Motor neuron (in vitro differentiated cells): ENCODE measurements at places on chromosomes 12 and 14.

GRCh38 chr14:74475678-74476077 lies 17.4 kb downstream of the NPC2 start:
- no peak for ATAC-seq

GRCh38 chr12:72432037-72432604 lies 160.0 kb downstream of the TRHDE start:
- ATAC-seq, result no peak

GRCh38 chr14:99271221-99271941 lies 616 bp downstream of the BCL11B start:
- ATAC-seq, result no peak

DNA sequence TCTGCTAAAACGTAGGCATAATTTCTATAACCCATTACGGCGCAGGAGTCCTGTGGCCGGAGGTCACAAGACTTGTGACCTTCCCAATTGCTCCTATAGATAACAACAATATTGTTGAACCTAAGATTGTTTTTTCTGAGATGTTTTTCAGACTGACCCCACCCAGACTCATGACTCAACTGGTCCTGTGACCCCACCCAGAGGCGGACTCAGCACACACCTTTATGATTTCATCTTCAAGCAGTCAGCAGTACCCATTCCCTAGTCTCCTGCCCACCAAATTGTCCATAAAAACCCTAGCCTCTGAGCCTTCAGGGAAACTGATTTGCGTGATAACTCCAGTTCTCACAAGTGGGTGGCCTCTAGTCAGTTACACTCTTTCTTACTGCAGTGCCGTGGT lies 5.9 kb upstream of the PPP4R3A start:
- ATAC-seq, result no peak

GRCh38 chr14:99745307-99745951 lies 47.8 kb upstream of the EML1 start:
- ATAC-seq, result no peak

DNA sequence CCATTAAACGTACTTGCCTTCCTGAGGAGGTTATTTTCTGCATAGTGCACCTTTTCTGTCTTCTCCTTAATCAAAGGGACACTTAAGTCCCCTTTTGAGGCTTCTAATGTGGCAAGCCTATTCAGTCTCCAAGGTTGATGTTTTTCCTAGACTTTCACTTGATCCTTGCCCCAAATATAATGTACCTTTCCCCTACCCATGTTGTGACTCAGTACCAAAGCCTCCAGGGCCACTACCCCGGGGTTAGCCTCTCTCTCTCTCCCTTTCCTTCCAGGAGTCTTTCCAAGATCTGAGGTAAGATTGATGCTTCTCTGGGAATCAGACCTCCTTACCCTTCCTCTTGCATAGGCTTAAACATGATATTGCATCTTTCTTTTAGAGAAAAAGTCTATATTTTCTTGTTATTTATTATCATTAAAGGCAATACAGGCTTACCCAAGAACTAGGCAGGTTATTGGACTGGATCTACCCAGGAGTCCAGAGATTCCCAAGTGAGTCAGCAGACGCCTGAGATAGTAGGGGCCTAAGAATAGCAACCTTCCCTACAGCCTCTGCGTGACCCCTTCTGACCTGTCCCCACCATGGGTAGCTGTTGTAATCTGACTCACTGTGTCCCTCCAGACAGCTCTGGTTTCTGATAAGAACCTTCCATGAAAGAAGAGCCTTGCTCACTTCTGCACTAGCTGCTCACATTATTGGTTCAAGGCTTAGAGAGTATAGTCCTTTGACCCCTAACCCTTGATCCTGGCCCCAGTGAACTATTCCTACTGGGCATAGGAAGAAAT lies 172.9 kb downstream of the ZFP36L1 start:
- no peak for ATAC-seq

GRCh38 chr12:46679754-46680153 lies 146.0 kb downstream of the SLC38A4 start:
- ATAC-seq, result no peak

GRCh38 chr14:89674936-89675335 lies 257.9 kb upstream of the FOXN3 start:
- no peak for ATAC-seq

- no peak for ATAC-seq
Observed at GRCh38 chr12:106144847-106145246, 6.1 kb upstream of the NUAK1 start.

- ATAC-seq, result no peak
Observed at GRCh38 chr12:19970821-19971220, 397.5 kb upstream of the PDE3A start.

DNA sequence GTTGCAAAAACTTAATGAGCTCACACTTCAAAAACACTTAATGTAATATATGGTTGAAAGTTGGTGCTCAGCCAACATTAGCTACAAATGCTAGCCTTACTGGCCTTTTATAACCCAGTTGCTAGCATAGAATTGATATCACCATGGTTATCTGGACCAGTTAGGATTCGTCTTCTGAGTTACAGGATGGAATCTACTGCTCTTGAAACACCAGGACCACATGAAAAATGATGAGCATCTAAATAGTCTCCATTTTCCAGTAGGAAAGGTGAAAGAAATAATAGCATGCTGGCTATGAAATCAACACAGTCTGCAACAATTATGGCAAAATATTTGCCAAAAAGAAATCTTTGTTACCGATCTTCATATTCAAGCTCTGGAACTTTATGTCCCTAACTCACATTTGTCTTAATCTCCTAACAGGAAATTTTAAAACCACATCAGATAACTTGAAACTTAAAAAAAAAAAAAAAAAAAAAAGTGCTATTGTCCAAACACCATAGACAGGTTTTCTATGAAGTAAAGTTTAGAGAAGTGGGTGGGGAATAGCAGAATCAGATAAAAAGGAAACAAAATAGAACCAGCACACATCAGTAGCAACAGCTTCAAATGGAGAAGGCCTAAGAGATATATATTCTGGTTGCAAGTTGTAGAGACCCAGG lies 12.6 kb upstream of the CD69 start:
- peak; percentile 36 for ATAC-seq

- ATAC-seq, result no peak
Observed at GRCh38 chr12:16530268-16530850, 75.6 kb downstream of the LMO3 start.

DNA sequence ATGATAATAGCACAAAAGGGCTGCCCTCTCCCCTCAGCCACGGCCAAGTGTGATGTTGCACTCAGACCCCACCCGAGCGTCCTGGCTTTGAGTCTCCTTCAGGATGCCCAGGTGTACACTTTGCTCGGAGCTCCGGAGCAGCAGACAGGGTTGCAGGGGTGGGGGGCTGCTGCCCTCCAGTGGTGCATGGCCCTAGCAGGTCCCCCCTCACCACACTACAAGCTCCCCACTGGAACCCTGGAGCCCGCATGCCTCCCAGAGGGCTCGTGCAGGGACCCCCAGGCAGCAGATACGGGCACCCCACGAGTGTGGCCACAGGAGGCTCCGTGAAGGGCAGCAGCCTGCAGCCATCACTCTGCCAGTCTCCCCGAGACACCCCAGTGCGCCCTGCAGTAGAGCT lies 69.9 kb upstream of the C14orf180 start:
- ATAC-seq, result peak; percentile 45

GRCh38 chr14:26839481-26839880 lies 241.6 kb upstream of the NOVA1 start:
- no peak for ATAC-seq

DNA sequence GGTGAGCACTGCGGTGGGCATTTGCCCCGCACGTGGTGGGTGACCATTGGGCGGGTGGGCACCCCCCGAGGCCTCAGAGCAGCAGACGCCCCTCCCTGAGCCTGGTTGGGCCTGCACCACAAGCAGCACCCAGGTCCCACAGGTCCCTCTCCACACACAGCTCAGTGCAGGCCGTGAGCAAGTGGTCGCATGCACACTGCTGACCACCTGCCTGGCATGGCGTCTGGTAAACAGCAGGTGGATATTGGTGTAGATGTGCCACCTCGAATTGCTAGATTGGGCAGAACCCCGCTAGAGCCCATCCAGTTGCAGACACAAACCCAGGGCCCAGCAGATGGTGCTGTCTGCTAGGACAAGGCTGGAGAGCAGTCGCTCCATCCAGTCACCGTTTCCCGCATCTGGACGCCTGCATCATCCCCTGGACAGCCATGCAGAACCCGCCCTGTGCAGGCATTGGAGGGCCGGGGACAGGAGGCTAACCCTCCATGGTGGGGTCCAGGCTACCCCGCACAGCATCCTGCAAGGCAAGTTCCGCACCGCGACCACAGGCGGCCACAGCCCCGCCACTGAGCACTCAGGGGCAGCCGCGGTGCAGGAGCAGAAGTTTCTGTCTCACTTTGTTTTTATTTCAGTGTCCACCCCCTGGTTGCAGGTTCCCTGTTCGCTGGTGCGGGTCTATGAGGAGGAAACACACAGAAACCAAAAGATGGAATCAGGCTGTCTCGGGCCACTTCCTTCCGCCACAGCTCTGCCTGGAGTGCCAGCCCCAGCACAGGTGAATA lies 45.6 kb upstream of the RIMBP2 start:
- peak; percentile 95 for ATAC-seq

DNA sequence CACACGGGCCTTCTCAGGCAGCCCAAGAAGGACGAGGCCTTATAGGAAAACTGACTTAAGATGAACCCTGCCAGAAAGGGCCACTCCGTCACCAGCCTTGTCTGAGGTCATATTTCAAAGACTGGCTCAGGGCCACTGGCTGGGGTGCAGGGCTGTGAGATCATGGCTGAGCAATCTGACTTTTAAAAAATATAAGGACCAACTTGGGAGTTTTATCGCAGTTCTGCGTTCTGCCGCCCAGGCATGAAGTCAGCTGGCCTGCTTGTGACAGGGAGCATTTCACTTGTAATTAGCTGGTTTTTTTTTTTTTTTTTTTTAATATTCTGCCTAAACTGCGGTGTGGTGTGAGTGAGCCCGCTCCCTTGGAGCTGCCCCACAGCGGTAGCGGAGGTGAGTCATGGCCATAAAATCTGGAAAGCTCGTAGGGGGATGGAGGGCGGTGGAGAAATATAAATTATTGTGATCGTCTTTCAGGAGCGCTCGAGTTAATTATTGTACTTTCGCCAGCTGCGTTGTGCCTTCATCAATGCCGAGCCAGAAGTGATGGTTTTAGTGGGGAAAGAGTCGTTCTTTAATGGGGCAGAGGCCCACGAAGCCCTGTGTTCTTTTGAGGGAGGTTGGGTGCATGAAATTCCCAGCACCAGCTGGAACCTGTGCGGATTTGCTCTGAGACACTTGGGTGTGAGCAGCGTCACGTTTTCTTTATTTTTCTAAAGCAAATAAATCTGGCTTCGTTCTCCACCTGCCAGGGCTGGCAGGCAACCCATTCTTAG lies 231.9 kb downstream of the C12orf75 start:
- peak; percentile 80 for ATAC-seq

DNA sequence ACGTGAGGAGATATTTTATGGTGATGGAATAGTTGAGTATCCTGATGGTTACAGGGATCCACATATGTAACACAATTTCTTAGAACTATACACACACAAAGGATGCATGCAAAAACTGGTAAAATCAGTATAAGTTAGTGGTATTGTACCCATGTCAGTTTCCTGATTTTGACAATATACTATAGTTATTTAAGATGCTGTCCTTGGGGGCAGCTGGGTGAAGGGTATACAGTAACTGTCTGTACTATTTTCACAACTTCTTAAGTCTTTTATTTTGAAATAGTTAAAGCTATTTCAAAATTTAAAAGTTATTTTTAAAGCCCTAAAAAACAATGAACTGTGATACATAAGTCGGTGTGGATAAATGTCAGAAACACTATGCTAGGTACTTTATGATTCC lies 24.5 kb upstream of the POLR3B start:
- ATAC-seq, result no peak

DNA sequence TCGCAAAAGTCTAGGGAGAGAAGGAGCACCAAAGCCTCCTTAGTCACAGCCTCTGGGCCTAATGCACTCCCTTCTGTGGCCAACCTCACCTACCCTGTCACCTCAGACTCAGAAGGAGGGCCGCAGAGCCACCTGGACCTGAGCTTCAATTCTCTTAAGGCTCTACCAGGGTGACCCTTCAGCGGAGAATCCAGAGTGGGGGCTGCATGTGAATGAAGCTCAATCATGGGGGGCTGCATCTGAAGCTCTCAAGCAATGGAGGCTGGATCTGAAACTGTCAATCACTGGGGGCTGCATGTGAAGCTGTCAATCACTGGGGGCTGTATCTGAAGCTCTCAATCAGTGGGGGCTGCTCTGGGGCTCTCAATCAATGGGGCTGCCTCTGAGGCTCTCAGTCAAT lies 43.1 kb upstream of the EIF5 start:
- ATAC-seq, result no peak

GRCh38 chr12:622416-622815 lies 40.8 kb downstream of the NINJ2 start:
- no peak for ATAC-seq

GRCh38 chr12:94783862-94784261 lies 133.5 kb upstream of the TMCC3 start:
- ATAC-seq, result no peak
